ENCODE measurements at places on chromosomes 1 and 21. TPM values are rescaled to one million over a fixed set of nuclear protein-coding genes. Genes with fewer than 3 reads are reported as not detected.

DNA sequence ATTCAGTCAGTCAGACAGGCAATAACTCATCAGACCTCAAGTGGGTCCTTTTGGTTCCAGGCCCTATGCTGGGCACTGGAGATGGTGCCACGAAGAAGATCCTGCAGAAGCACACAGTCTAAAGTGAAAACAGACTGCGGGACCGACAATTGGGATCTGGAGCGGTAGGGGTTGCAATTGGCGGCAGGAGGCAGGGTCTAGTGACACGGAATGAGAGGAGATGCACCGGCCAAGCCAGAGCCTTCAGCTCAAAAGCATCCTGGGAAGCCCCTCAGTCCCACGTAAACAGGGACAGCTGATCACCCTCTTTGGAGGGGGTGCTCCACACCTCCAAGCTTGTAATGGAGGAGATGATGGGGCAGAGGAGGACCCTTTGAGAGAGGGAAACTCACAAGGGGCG is 56.2 kb downstream of the KLHDC7A start:
- DNase-seq = no peak

DNA sequence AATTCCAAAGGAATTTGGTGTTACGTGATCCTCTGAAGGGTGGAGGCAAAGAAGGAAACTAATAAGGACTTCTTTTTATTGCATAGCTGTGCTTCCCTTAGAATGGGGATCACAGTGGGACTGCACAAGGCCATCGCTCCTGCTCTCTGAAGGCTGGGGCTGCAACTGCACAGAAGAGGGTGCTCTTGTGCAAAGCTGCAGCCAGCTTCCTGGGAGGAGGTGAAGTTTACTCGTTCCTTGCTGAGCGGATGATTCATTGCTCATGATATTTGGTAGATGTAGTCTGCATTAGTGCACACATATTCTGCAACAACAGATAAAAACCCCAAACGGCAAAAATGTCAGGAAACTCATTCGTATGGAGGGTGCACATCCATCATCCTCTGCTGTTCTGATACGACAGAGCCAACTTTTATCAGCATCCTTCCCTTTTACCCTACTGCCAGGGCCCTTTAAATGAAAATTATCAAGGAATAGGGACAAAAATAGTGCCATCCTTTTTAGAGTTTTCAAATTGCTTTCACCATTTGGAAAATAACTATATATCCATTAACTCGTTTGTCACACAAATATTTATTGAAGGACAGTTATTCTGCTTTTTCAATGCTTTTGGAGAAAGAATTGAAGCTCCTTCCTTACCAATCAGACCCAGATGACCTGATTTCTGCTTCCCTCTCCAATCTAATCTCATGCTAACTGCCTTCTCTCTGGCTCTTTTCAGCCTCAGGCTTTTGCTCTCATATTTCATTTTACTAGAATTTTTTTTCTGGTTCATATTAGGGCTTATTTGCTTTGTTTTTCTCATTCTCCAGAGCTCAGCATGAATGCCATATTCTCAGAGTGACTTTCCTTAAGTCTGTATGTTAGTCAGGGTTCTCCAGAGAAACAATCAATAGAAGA is 263.6 kb downstream of the DUSP10 start:
- DNase-seq = peak; percentile 48

DNA sequence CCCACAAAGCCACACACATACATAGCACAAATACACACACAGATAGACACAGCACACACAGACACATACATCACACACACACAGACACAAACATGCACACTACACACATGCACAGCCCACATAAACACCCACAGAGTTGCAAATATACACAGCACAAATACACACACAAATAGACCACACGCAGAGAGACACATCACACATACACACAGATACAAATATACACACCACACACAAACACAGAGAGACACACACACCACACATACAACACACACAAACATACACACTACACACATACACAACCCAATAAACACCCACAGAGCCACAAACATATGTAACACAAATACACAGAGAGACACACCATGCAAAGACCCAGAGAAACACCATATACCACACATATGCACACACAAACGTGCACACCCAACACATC is 154.9 kb downstream of the GLUL start:
- DNase-seq = no peak

DNA sequence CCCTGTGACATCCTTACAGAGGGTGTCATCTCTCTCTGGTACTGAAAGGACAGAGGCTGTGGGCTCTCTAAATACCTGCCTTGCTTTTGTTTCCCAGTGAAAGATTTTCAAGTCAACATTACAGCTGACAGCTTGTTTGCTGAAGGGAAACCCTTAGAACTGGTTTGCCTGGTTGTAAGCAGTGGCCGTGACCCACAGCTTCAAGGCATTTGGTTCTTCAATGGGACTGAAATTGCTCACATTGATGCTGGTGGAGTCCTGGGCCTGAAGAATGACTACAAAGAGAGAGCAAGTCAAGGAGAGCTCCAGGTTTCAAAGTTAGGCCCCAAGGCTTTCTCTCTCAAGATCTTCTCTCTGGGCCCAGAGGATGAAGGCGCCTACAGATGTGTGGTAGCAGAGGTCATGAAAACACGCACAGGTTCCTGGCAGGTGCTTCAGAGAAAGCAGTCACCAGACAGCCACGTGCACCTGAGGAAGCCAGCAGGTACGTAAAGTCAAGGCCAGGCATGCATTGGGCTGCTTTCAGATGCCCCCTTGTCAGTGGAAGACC is 11.8 kb downstream of the CD101 start:
- DNase-seq = no peak

The HORMAD1 gene
- total RNA-seq = not detected
